ENCODE measurements at places on chromosomes 6 and 20.

- no peak for DNase-seq
Observed at GRCh38 chr6:21140966-21141365, 452.6 kb upstream of the SOX4 start.

DNA sequence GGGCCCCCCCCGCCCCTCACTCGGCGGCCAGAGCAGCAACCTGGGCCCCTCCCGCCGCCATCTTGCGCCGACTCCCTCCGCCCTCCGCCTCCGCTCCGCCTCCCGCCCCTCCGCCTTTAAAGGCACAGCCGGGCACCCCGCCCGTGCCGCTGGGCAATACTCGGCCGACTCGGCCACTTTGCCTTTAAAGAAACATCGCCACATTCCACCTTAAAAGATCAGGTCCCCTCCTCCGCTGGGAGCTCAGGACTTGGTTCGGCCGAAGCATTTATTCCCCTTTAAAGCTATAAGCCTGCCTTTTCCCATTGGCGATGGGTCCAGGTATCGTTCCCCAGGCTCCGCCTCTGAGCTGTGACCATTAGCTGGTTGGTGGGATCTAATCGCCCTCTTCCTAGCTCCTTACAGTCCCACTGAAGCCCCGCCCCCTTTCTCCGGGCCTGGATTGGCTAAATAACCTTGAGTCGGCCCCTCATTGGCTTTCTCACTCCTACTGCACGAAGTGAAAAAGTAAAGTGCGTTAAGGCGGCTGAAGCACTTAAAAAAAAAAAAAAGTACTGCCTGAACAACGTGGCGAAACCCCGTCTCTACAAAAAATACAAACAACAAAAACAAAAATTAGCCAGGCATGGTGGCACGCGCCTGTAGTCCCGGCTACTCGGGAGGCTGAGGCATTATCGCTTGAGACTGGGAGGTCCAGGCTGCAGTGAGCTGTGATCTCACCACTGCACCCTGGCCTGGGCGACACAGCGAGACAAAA, at the start of gene ZBTB22:
Gene ZBTB22 (minus strand): TSS at position 76 of the 757 bp plus-strand sequence. CDS start 828 bp downstream, outside the sequence.
- DNase-seq: peak; percentile 99

GRCh38 chr6:57173886-57174510, 1.9 kb downstream of the BAG2 start:
- DNase-seq: peak; percentile 57

GRCh38 chr6:158698931-158699330, 49.1 kb downstream of the SYTL3 start:
- no peak for DNase-seq

DNA sequence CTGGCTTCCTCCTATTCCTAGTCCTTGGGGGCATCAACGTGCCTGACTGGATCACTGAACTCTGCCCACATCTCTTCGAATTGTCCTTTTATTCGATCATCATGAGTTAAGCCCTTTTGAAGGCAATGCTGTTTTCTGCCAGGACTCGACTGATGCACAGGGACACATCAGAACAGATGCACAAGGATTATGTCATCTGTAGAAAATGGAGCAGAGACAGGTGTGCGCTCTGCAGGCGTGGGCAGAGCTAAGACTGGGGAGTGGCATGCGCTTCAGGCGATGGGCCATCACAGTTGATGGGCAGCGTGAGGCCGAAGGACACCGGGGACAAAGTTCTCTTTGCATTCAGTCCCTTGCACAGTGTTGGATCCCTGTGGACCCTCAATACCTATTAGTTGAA, 13.1 kb downstream of the GABRR1 start:
- DNase-seq: no peak

- DNase-seq: no peak
Observed at GRCh38 chr6:5782783-5783547, 223.8 kb downstream of the NRN1 start.

GRCh38 chr6:45533386-45533785, 155.7 kb upstream of the SUPT3H start:
- no peak for DNase-seq

DNA sequence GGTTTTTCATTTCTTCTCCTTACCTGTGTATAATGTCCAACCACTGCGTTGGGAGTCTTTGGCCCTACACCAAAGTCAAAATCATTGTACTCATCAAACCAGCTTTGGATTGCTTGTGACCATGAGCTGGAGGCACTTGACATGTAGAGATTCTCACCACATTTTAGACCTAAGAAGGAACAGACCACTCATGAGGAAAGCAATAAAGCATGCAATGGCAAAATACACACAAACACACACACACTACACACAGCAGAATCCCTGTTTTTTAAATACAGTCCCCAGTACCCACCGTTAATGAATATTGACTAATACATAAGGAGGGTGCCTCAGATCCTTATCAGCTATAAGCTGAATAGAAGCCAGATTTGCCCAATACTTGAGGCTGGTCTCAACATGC, 10.5 kb downstream of the CRISP3 start:
- DNase-seq: no peak

DNA sequence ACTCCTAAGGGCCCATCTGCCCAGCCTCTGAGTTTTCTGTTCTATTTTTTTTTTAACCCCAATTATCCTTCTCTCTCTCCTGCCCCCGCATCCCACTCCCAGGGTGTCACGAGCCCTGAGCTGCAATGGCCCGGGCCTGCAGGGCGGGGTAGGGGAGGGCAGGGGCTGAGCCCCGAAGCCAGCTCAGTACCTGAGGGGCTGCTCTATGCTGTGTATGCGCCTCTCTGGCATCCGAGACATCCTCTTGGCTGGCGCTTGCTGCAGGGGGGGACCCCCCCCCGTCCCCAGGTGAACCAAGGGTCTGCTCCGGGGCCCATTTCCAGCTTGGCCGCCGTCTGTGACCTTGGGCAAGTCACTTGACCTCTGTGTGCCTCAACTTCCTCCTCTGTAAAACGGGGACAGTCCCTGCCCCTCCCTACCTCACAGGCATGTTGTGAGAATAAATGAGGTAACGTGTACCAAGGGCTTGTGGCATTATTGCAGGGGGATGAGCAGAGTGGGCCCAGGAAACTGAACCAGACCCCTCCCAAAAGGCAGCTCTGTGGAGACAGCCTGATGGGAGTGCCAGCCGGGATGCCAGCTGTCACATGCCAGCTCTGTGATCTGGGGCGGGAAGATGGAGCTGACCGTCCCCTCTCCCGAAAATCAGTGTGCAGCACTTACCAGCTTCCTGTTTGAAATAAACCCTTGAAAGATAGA, 13.0 kb upstream of the MYL9 start:
- DNase-seq: no peak

DNA sequence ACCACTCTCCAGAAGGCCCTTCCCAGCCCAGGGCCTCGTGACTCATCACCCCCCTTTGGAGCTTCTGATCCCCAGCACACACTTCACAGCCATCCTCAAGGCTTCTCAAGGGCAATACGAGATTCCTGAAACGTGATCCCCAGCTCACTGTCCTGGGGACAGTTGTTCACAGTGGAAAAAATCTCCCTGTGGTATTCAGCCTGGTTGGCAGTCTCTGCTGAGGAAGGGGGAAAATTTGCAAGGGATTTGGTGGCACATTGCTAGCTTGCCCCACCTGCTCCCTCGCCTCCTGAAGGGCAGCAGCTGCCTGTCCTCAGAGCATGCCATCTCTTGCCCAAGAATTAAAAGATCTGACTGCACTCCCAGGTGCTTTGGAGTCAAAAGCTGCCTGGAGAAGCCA, 20.7 kb upstream of the PKHD1 start:
- no peak for DNase-seq

DNA sequence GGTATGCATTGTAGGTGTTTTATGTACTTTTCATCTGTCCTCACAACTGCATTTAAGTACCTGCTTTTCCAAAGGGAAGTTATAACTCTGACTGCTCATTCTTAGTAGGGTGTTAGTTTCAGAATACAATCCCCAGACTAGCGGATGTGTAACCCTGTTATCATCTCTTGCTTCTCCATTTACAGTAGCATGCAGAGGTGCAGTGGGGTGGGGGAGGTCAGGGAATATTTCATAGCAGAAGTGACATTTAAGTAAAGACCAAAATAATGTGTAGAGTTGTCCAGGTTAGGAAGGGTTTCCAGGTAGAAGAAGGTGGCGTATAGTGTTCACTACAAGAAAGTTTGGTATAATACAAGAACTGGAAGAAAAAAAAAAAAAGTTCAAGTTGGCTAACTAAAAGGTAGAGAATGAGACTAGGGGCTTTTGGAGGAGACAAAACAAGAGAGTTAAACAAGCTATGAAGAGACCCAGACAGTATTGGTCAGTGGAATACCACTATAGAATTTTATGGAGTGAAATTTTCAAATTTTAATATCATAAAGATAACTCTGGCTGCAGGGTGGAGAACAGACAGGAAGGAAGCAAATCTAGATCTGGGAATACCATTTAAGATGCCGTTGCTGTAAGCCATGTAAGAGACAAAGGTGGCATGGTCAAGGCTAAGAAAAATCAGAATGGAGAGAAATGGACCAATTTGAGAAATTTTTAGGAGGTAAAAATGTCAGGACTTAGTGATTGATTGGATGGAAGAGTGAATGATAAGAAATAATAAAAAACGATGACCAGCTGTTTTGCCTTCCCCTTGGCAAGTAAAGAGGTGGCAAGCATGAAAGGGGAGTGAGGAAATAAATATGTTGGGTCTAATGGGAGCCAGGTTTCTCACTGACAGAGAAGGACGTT, 2.2 kb upstream of the AHI1 start:
- DNase-seq: no peak

DNA sequence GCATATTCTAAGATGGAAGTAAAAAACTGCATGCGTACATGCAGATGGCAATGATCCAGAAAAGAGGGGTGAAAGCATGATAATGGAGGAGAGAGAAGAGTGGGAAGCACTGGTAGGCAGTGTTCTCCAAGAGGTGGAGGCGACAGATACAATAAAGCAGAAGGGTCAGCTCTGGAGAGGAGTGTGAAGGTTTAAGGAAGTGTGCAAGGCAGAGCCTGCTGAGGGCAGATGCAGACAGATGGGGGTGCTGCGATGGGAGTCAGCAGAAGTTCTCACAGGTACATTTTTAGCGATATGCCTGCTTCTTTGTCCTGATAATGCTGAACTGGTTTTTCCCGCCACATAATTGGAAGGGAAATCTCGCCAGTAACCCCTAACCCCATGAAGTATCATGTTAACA, 81.1 kb upstream of the C6orf118 start:
- DNase-seq: no peak

DNA sequence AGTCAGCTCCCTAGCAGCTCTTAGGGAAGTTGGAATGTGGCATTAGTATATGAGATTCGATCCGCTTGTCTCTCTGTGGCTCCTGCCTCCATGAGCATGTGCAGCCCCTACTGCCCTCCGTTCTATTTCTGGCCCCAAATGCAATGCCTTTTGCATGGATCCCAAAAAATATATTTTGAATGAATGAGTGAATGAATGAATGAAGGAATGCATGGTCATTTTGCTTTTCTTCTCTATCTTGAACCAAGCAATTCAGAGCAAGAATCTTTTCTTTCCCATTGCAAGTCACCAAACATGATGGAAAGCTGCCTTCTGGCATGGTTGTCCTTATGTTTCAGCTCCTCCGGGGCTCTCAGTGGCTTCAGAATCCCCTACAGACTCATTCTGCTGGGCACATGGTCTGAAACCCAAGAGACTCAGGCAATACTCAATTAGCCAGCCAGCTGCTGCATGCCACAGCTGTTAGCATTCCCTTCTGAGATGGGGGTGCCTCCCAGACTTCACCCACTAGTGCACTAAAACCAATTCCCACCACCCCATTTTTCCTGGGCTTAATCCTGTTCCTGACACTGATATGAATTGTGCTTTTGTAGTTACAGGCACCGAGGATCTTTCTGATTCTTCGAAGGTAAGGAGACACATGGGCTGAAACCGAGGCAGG, 2.6 kb upstream of the IYD start:
- DNase-seq: no peak

DNA sequence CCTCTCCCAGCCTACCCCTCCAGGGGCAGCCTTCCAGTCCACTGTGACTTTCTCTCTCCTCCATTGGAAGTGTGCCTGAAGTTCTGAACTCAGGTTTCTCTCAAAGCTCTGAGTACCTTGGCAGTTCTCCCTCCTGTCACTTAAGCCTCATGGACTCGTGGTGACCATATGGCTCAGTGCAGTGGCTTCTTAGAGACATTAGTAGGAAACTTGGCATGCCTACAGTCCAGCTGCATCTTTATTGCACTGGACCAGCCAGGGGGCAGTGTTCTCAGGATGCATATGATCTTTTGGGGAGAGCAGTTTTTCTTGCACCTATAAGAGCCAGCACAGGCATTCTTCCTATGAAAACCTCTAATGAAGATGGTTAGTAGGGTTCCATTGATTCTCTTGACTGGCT, 47.5 kb upstream of the KCNK16 start:
- DNase-seq: no peak

DNA sequence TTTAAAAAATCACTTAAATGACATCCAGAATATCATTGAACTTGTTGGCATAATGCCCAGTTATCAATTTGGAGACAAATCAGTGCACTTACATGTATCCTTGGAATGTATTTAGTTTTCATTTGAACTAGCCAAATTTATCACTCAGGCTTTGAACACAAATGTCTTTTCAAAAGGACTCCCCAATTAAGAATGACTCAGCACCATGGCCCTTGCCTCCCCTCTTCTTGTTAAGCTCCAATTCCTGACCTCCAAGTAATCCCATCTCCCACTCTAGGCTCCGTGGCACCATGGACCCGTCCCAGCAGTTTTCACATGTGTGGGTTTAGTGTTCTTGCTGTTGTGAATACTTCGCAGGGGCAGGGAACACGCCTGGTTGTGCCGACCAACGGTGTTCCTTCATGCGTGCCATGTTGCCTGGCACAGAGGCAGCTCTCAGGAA, 2.7 kb downstream of the AKAP12 start:
- no peak for DNase-seq

GRCh38 chr20:50710492-50711063, 19.2 kb upstream of the RIPOR3 start:
- no peak for DNase-seq

- no peak for DNase-seq
Observed at GRCh38 chr6:128233531-128233930, 286.9 kb downstream of the PTPRK start.

GRCh38 chr6:63188828-63189227, 22.4 kb upstream of the FKBP1C start:
- no peak for DNase-seq

DNA sequence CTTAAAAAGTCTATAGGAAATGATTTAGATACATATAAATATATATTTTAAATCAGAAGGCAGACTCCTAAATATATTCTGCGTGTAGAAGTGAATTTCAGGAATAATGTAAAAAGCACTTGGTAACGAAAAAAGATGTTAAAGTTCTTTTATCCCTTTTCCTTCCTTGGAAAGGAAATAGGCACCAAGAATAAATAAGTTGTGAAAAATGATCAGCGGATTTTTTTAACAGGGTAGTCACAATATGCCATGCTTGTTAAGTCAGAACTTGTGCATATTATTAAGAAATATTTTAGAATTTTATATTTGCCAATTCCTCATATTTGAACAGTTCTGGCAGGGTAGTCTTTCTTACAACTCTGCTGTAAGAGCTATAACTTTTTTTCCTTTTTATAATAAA, 173.8 kb downstream of the CD83 start:
- no peak for DNase-seq

Measured in GM04504 (cell line).